Jurkat, Clone E6-1 (cell line): ENCODE measurements at places on chromosomes 16 and 17.

DNA sequence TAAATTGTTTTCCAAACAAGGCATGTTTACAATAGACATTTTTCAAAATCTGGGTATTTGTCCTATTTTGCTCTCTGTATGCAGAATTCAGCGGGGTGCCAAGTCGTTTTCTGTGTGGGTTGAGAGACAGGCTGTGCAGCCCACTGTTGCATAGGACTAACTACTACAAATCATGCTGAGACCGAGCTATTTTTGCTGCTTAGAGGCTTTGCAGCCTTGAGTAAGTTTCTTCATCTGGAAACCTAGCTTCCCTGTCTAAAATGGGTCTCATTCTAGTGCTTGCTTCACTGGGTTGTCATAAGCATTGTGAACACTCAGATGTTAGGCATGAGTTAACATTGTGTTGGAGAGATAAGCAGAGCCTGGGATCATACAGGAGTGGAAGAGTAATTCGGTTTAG lies 1.3 kb downstream of the PRPSAP2 start:
- no peak for DNase-seq

- DNase-seq, result no peak
Observed at GRCh38 chr16:50207652-50208051, 54.5 kb downstream of the TENT4B start.

- no peak for DNase-seq
Observed at GRCh38 chr16:83928341-83929055, 24.5 kb upstream of the OSGIN1 start.

GRCh38 chr16:49858200-49859124 lies 2.5 kb upstream of the ZNF423 start:
- DNase-seq, result no peak

- no peak for DNase-seq
Observed at GRCh38 chr16:68526143-68526781, 12.8 kb upstream of the ZFP90 start.

GRCh38 chr16:8762254-8762653 lies 35.2 kb downstream of the TMEM186 start:
- DNase-seq, result no peak

GRCh38 chr16:73205153-73205886 lies 157.4 kb upstream of the ZFHX3 start:
- no peak for DNase-seq

GRCh38 chr16:85094176-85094805 lies 18.0 kb downstream of the CIBAR2 start:
- no peak for DNase-seq

- DNase-seq, result no peak
Observed at GRCh38 chr17:50501054-50501453, 7.2 kb upstream of the MYCBPAP start.

DNA sequence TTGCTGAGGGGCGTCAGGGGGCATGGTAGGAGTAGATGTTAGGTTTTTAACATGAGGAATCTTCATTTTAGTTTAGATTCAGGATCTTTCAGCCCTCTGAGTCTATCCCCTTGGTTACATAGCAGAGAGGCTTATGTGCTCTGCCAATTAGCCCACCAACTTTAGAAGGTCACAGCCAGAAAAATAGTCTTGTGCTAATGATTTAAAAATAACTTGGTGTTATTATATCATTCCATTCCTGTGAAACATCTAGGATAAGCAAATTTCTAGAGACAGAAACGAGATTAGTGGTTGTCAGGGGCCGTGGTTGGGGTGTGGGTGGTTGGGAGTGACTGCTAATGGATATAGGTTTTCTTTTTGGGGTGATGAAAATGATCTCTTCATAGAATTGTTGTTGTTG lies 183.7 kb downstream of the SNX29 start:
- DNase-seq, result no peak

DNA sequence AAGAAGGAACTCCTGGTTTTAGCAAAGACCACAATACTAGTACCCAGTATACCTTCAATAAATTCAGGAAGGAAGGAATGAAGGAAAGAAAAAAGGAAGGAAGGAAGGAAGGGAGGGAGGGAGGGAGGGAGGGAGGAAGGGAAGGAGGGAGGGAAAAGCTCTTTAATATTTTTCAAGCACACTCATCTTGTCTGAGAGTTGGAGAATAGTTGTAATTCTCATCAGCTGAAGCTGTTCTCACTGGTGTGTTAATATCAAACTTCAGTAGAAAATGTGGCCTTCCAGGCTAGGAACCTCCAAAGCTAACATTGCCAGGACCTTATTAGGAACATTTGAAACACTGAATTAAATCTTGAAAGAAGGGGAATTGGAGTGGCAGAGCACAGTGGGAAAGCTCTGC lies 55.2 kb upstream of the CDH5 start:
- DNase-seq, result no peak
